ENCODE measurements at places on chromosomes 16 and 17.

GRCh38 chr16:67436640-67437193 is 5.8 kb downstream of the HSD11B2 start:
- DNase-seq: no peak

DNA sequence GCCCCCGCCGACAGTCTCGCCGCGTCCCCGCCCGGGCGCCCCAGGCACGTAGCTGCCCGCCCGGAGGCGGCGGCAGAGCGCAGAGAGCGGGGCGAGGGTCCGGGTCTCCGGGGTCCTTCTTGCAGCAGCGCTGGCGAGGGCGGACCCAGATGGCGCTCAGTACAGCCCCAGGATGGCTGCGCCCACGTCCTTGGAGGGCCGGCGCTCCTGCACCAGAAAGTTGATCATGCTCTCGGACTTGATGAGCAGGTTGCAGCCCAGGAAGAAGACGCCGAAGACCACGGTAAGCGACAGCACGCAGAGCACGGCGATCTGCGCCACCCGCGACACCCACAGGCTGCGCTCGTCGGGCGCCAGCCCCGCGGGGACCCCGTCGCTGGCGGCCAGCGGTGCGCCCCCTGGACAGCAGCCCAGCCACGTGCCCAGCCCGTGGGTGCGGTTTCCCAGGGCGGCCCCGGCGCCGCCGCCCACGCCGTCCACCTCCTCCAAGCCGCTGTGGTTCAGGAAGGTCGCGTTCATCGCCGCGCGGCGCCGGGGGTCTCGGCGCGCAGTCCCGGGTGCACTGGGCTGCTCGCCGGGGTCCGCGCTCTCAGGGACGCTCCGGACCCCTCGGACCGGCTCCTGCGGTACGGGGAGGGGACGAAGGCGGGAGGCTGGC is 435 bp downstream of the RPRML start:
- DNase-seq: no peak

DNA sequence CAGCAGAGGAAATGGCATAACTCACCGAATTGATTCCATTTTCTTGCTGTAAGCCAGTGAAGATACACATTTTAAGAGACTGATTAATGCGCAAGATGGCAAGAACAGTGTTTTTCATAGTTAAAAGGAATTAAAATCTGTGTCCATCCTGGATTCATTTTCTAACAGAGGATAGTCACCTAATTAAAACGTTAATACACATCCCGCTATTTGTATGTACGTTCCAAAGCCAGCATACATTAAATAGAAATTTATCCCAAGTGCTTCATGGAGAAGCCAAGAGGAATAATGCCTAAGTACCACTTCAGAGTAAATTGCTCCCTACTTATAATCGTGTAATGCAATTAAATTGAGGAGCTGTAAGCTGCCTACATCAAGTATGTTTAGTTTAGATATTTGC is 49.9 kb downstream of the RBFOX1 start:
- no peak for DNase-seq

DNA sequence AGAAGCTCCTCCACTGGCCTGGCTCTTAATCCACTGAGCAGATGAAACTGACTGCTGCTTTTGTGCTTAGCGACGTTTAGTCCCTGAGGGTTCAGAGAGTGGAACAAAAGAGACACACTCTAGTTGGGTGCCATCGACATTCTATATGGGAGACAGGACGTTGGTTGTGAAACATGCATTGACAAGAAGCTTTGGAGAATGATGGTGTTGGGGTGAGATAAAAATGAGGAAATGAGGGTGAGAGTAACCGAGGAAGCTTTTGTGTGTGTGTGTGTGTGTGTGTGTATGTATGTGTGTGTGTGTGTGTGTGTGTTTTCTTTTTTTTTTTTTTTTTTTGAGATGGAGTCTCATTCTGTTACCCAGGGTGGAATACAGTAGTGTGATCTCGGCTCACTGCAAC is 89.5 kb downstream of the ABCC1 start:
- no peak for DNase-seq

GRCh38 chr16:27677263-27677662 is 127.3 kb downstream of the KATNIP start:
- DNase-seq: no peak

- peak; percentile 1 for DNase-seq
Observed at GRCh38 chr17:20823905-20824304, 218.9 kb downstream of the USP22 start.

GRCh38 chr17:76379275-76379641 is 5.2 kb upstream of the SPHK1 start:
- DNase-seq: no peak

- no peak for DNase-seq
Observed at GRCh38 chr17:76405967-76406647, 21.7 kb downstream of the SPHK1 start.

DNA sequence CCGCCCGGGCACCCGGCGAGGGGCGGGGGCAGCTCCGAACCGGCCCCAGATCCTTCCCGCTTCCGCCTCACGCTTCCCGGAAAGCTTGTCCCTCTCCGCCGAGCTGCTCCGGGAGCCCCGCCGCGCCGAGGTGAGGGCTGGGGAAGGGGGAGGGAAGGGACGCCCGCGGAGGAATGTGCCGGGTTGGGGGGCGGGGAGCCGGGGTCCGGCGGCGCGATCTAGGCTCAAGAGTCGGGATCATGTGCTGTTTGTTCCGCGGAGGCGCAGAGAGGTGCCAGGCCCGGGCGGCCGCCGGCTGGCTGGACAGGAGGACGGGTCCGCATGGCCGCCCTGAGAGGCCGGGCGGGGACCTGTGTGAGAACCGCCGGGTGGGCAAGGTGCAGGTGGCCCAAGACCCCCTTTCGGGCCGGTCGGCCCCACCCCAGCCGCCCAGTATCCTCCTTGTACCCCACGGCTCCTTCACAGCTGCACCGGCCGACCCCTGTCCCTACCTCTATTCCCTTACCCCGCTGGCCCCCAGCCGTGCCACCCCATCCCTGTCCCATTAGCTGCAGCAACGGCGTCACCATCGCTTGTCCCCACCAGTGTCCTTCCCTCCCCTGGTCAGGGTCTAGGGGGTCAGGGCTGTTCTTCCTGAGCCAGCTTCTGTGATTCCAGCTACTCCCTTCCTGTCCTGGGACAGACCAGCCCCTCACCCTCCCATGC is 429 bp downstream of the KIF1C start:
- peak; percentile 3 for DNase-seq

GRCh38 chr17:79294459-79295071 is 219.9 kb downstream of the ENGASE start:
- DNase-seq: peak; percentile 77

- DNase-seq: no peak
Observed at GRCh38 chr17:80718428-80718827, 173.8 kb downstream of the RPTOR start.

DNA sequence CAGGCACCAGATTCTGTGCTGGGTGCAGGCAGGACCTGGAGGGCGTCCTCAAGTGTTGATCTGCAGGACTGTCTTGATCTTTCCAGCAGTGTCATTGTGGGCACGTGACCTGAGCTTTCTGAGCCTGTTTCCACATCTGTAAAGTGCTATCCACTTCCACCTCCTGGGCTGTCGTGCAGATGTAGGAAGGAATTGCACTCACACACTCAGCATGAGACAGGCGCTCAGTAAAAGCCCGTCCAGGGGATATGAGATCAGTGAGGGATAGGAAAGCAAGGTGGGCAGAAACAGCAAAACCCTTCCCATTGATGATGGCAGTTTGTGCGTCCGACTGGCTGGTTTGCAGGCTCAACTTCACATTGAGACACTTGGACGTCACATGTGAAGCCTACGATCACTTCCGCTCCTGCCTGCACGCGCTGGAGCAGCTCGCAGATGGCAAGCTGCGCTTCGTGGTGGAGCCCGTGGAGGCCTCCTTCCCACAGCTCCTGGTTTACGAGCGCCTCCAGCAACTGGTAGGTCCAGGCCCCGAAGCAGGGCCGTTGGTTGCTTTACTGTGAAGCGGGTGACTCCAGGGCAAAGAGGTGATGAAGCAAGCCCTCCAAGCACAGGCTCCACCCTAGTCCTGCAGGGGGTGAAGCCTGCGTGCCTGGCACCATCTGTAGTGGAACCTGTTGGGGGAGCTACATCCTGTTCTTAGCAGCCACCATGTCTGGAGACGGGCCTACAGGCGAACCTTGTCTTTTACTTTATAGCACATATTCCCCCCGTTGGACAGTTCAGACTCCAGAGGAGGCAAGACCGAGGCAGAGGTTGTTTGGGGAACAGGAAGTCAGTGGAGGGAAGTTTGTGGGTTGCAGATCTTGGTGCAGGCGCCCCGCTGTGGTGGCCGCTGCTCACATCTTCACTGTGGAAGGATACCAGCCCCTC is 23.0 kb downstream of the METTL22 start:
- no peak for DNase-seq

- DNase-seq: no peak
Observed at GRCh38 chr17:56257075-56257474, 103.8 kb downstream of the ANKFN1 start.

DNA sequence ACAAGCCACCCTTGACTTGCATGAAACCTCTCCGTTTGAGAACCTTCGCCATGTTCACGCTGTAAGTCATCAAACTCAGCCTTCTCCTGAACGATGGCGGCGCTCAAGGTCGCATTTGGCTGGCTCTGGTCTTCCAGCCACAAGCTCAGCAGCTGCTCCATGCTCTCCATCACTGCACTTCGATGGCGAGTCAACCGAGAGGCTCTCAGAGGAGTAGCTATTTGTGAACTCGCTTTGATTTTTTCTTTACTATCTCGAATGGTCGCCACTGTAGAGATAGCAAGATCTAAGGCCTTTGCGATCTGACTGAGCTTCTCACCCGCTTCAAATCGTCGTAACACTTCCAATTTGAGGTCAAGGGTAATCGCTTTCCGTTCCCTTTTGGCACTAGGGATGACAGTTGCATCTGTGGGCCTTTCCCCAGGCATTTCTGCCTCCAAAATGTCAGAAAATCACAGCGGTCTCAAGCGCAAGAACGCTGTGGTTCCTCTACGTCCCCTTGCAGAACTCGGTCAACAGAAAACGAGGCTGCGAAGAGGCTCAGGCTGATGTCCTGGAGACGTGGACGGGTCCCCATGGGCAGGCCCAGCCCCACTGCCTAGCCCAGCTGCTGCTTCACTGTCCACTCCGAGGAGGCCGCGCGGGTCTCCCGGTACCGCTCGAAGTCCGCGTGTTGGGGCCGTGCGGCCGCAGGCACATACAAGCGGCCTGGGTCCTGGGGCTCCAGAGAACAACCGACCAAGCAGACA is 23.1 kb downstream of the DEF8 start:
- DNase-seq: no peak

- DNase-seq: no peak
Observed at GRCh38 chr17:63639125-63639524, 16.9 kb downstream of the MAP3K3 start.

DNA sequence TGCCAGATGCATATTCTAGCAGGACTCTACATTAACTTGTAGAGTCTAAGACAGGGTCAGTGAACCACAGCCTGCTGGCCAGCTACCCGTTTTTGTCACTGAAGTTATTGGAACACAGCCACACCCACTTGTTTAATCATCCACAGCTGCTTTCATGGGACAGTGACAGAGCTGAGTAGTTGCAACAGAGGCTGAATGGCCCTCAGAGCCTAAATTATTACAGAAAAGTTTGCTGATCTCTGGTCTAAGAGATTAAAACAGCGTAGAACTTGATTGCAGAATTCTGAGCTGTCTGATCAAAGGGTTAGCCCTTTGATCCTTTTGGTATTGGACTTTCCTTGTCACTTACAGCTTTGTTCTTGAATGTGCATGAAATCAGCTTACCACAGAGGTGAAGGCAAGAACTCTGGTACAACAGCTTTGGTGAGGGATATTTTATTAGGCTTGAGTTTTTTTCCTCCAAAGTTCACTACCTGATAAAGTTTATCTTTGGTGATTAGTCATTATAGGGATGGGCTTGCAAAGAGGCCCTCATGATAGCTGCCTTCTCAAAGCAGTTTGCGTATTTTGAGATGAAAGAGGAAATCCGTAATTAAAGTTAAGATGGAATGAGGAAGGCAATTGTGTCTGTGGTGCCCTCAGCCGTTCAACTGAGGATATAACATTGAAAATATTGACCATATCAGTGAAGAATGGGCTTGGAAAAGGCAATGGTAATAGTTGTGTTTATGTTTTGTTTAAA is 23.6 kb downstream of the ALDH3A2 start:
- peak; percentile 10 for DNase-seq

DNA sequence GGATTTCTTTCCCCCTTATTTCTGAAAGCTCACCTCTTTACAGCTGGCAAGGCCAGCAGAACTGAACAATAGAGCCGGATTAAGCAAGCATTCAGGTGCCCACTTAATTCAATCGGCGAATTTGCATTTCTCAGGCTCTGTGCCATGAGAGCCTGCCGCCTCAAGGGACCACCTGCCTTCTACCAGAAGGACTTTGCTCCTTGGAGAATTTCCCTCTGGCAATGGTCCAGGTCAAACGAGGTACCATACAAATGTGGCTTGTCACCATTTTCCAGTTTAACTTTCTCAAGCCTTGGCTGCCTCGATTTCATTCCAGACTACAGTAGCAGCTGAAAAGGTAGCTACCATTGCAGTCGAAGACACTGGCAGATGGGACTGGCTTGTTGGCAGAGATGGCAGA is 534.0 kb downstream of the MAF start:
- DNase-seq: no peak

DNA sequence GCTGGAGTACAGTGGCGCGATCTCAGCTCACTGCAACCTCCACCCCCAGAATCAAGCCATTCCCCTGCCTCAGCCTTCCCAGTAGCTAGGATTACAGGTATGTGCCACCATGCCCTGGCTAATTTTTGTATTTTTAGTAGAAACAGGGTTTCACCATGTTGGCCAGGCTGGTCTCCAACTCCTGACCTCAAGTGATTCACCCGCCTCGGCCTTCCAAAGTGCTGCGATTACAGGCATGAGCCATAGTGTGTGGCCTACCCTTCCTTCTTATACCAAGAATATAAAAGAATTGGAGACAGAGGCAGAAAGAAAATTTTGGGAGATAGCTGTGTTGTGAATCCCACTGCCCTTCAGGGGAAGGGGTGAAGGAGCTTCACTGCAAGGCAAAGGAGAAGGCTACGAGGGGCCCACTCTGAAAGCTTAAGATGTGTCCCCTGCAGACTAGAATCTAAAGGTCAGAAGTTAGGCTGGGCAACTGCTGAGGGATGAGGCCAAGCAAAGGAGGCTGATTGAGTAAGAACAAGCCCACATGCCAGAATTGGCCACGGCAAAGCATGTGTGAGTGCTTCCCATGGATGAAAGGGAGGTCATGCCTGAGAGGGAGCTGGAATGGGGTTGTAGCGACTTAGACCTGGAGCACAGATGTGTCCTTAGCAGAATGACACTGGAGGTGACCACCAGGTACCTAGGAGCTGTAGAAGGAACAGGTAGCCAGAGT is 8.4 kb upstream of the CRYBA1 start:
- DNase-seq: no peak

- DNase-seq: peak; percentile 77
Observed at GRCh38 chr17:5254903-5255521, 20.4 kb upstream of the SCIMP start.

DNA sequence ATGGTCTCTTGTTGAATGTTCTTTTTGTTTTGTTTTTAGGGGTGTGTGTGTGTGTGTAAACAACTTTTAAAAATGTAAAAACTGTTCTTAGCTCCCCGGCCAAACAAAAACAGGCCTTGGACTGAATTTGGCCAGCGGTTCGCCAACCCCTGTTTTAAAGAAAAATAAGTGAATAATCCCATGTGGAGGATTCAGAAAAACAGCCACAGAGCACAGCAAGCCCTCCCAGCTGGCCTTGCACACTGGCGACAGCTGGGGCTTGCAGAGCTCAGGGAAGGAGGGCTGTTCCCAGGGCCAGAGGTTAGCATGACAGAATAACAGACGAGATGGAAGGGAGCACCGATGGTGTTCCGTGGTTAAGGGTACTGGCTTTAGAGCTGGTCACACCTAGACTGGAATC is 39.0 kb downstream of the EMP2 start:
- no peak for DNase-seq
